ENCODE measurements at places on chromosomes 12 and 14.

DNA sequence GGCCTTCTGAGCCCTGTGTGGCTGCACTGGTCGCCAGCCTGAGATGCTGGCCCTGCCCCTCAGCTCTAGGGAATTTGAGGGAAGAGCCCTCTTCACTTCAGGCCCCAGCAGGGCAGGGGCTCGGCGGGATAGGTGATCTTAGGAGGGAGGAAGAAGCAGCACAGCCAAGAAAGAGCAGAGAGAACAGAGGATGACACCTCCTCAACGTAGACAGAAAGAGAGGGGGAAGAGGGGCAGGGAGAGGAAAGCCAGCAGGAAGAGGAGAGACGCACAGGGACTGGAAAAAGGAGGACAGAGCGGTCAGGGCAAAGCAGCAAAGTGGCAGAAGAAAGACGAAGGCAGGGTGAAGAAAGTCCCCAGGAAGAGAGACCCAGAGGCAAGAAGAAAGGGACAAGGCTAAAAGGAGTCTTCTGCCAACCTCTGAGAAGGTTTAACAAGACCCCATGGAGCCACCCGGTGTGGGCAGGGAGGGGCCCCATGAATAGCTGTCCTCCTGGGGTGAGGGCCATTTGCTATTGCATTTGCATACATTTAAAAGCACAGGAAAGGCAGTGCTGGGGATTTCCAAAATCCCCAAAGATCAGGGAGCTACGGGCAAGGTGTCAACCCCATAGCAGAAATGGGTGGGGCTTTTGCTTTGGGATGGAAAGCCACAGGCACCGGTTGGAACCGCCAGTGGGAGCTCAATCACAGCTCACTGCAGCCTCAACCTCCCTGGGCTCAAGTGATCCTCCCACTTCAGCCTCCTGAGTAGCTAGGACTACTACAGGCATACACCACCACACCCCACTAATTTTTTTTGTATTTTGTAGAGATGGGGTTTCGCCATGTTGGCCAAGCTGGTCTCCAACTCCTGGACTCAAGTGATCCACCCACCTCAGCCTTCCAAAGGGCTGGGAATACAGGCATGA is 22.7 kb downstream of the CMKLR1 start:
- peak; percentile 51 for DNase-seq

- no peak for DNase-seq
Measured at GRCh38 chr12:114809097-114809496, 125.1 kb upstream of the TBX3 start.

GRCh38 chr12:25767606-25768005 is 190.9 kb upstream of the RASSF8 start:
- DNase-seq: no peak

DNA sequence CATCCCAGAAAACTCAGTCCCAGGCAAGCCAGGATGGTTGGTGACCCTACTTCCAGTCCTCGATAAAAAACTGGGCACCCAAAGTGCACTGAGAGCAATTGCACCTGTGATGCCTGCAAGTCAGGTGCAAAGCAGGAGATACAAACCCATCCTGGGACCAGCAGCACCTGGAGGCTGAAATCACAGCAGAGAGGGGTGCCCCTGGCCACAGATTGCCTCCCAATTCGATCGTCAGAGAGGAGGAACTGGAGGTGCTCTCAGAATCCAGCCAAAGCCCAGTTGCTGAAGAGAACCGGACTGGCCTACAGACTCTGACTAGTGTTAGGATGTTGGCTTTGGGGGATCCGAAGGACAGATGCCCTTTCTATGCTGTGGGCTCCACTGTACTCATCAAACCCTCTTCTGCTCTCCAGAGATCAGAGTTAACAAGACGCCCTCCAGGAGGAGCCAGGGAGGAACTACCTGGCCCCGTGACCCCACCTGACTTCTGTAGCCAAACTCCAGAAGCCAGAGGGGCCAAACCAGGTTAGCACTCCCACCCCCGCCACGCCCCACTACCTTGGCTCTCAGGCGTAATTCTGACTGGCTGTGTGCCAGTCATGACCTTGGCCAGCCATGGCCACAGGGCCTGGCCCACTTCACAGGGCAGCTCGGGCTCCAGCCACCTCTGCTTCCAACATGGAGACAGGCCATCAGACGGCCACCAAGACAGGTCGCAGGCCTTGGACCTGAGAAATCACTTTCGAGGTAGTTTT is 284.5 kb upstream of the RTL1 start:
- DNase-seq: peak; percentile 52

DNA sequence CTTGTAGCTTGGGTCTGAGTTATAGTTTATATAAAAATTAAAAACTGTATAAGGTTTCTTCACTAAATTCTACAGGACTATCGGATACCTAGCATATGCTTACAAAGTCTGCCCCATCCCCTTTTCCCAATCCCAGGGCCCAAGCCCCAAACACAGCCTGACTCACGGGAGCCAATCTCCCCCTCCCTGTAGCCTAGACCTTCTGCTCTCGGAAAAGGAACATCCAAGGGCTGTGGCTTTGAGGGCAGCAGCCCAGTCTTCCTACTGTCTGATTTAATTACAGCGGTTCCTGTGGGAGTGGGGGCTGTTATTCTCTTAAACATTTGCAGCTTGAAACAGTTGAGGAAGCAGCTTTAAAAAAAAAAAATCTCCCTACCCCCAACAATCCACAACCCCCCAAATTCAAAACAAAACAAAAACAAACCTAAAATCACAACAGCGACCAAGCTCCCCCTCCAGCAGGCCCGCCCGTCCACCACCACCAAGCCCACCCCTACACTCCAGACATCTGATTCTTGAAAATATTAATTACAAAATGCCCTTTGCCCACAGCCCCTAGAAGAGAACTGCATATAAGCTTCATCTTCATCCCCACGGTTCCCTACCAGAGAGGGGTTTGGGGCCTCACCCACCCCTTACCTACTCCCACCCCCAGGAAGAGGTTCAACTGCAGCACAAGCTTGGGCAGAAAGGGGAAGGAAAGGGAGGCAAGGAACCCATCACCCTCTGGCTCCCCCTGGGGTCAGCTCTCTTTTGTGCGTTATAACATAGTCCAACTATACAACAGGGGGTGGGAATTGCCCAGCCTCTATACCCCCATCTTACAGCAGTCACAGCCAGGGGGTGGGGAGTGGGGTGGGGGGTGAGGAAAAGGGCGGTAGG is 1.1 kb upstream of the PRKAG1 start:
- DNase-seq: no peak

GRCh38 chr12:89789862-89790261 is 81.2 kb upstream of the ATP2B1 start:
- DNase-seq: no peak

DNA sequence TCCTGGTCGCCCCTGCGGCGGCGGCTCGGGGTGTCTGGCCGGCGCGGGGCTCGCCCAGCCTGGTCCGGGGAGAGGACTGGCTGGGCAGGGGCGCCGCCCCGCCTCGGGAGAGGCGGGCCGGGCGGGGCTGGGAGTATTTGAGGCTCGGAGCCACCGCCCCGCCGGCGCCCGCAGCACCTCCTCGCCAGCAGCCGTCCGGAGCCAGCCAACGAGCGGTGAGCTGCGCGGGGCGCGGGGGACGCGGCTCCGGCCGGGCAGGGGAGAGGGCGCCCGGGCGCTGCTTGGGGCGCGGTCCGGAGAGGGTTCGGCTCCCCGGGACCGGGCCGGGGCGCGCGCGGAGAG is at the start of gene LGALS3:
LGALS3 (plus strand) TSS at position 167 of the 342 bp plus-strand sequence. CDS start 8,122 bp downstream, outside the sequence.
- peak; percentile 92 for DNase-seq

GRCh38 chr14:55782166-55782565 is 202.2 kb downstream of the KTN1 start:
- DNase-seq: no peak

GRCh38 chr12:26987634-26988424 is 26.4 kb downstream of the TM7SF3 start:
- no peak for DNase-seq

- DNase-seq: no peak
Measured at GRCh38 chr14:52948039-52948438, 2.8 kb downstream of the FERMT2 start.

- DNase-seq: no peak
Measured at GRCh38 chr14:52266782-52267181, 716 bp upstream of the PTGDR start.

GRCh38 chr12:88206601-88207000 is 64.5 kb downstream of the TMTC3 start:
- no peak for DNase-seq

DNA sequence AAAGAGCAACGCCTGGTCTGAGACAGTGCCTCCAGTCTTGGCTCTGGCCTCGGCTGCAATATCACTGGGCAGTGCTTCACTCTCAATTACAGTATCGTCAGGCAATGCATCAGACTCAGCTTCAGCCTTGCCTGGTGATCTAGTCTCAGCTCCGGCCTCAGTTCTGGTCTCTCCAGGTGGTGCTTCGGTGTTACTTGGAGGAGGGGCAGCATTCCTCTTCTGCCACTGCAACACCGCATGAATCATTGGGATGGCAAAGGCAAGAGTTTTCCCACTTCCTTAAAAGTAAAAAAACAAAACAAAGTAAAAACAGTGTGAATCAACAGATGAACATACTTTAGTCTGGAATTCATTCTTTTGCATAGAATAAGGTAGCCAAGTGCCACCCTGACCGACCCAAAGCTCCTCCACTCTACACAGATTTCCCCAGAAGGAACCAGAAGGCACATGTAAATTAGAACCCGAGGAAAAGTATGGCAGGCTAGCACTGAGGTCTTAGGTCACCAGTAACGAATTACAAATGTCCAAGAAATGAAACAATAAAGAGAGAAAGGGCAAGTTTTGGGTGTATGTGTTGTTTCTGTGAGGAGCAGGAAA is 18.6 kb downstream of the DDX24 start:
- DNase-seq: no peak

DNA sequence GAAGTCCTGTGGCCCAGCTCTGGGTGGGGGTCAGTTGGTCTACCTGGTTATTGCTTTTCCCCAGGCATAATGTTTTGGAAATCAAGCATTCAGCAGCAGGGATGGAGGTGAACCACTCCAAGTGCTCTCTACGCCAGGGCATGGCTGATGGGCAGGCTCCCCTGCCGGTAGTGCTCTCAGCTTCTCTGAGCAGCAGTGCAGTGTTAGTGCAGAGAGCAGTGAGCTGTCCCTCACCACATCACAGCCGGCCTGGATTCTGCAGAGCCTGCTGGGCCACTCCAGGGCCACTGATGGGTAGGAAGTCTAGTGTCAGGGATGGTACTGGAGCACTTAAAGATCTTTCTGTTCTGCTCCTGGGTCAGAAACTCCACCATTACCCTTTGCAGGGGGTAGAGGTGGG is 151.1 kb downstream of the CALM1 start:
- peak; percentile 56 for DNase-seq

DNA sequence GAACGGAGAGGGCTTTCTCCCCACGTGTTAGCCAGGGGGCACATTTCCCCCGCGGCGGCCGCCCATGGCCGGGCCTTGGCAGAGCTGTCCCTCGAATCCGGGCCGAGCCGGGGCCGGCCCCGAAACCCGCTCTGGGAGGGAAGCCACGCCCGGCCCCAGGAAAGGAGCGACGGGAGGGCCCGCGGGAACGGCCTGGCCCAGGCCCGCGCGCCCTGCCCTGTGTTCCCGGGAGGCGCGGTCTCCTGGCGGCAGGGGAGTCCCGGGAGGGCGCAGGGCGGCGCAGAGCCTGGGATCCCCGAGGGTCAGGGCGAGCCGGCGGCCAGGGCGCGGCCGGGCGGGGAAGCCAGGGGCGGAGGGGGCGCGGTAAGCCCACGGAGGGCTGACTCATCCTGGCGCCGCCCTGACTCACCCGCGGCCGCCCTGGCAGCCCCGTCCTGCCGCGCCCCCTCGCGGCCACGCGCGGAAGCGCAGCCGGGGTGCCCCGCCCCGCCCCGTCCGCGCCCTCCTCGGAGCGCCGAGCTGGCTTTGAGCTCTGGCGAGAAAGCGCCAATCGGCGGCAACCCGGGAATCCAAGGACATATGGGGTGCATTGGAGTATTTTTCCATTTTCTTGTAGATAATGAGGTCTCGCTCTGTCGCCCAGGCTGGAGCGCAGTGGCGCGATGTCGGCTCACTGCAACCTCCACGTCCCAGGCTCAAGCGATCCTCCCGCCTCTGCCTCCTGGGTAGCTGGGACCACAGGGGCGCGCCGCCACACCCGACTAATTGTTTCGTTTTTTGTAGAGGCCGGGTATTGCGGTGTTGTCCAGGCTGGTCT is 31.8 kb upstream of the PLEKHG6 start:
- peak; percentile 96 for DNase-seq

DNA sequence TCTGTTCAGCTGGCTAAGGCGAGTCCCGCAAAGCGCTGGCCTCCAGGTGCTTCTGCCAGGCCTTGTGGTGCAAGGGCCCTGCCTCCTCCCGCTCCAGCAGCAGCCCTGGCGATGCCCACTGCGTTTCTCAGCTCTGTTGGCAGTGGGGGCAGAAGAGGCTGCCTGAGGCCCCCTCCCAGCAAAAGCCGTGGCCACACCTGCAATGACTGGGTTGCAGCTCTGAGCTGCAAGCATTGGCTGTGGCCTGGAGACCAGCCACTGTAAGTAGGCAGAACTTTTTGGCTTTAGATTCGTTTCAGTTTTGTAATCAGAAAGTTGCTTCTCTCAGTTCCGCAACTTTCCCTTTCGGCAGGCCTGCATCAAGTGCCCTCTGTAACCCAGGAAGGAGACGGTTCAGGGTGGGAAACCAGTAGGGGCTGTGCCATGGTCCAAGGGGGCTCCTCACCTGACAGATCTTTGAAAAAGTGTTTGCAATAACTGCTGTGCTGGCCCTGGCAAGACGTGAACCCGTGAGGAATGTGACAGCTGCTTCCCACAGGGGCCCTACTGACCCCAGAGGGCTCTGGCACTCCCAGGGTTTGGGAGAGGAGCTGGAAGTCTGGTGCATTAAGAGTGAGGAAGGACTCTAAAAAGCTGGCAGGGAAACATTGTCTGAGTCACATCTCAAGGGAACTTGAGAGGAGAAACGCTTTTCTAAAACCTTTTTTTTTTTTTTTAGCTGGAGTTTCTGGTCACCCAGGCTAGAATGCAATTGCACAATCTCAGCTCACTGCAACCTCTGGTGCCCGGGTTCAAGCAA is 54.5 kb upstream of the MAX start:
- DNase-seq: peak; percentile 84

GRCh38 chr12:1463073-1463905 is 131.1 kb downstream of the FBXL14 start:
- no peak for DNase-seq

DNA sequence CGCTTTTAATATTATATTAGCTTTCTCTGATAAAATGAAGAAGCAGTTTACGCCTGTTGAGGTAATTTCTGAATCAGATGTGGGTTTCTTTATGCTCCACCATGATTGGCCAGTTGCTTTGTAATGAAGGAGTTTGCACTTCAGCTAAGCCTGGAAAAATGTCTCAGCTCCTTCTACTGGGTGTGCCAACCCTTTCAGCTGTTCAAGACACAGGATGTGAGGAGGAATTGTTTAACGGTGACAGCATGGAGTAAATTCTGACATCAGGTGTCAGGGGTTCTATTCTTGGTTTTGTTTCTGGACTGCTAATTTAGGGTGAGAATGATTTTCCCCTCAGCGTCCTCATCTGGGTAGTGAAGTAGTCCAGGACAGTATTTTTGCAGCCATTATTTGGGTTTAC is 43.5 kb downstream of the FLRT2 start:
- no peak for DNase-seq

- DNase-seq: no peak
Measured at GRCh38 chr12:104698871-104699270, 242.1 kb downstream of the CHST11 start.

All from spleen (tissue), 13 donors.